DMS 273 treated with DMSO at 0.1 percent for 48 hours (cell line): ENCODE measurements at places on chromosomes 7 and 10.

GRCh38 chr7:110766864-110767263, 324.1 kb upstream of the LRRN3 start:
- no peak for DNase-seq

DNA sequence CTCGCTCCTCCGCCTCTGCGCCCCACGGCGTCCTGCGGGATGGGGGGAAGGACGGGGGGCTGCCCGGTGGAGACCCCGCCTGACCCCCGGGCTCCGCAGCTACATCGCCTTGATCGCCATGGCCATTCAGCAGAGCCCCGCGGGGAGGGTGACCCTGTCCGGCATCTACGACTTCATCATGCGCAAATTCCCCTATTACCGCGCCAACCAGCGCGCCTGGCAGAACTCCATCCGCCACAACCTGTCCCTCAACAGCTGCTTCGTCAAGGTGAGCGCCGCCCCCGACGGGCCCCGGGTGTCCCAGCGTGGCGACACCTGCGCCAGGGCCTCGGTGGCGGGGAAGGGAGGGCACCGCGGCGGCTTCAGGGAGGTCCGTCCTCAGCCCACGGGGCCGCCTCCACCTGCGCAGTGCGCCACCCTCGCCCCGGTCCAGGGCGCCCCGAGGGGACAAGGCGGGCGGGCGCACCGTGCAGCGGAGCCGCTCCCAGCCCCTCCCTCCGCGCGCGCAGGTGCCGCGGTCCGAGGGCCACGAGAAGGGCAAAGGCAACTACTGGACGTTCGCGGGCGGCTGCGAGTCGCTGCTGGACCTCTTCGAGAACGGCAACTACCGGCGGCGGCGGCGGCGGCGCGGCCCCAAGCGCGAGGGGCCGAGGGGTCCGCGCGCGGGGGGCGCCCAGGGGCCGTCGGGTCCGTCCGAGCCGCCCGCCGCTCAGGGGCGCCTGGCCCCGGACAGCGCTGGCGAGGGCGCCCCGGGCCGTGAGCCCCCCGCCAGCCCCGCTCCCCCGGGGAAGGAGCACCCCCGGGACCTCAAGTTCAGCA, 793 bp downstream of the FOXL3 start:
- DNase-seq: no peak

- no peak for DNase-seq
Observed at GRCh38 chr7:127382301-127383085, 10.0 kb downstream of the ZNF800 start.

GRCh38 chr10:3757638-3758490, 27.1 kb downstream of the KLF6 start:
- DNase-seq: no peak

DNA sequence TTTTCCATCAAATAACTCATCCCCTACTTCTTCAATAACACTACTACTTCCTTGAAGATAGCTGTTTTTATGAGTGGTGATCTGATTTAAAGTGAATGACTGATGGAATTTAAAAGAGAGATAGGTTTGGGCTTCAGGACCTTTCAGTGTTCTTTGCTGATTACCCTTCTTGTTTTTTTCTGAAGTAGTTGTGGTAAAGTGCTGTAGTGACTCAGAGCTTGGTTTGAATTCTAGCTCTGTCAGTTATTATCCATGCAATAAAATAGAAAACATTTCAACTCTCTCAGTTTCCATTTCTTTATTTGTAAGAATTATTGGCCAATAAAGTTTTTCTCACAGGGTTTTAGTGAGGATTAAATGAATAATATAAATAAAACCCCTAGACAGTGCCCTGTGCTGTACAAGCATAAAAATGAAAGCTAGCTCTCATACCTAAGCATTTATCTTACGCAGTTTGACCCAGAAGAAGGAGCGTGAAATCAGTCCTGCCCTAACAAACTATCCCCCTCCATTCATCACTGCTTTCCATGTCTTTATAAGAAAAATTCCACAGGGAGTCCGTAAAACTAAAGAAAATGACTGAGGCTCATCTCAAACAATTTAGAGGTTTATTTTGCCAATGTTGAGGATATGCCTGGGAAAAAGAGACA, 25.1 kb upstream of the AKAP9 start:
- DNase-seq: no peak

DNA sequence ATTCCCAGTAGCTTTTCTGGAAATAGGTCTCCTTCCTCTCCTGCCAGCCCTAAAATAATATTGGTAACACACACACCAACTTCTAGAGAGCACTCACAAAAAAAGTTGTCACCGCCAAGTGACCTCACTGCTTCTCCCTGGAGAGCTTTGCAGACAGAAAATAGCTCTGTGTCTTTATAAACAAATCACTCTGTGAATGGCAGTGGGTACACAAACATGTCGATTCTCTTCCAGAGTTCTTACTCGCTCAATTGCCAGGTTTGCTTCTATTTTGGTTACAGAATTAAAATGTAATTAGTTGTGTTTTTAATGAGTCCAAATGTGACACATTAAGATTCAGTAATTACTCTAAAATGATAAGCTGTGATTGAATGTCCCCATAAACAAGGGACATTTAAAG, 649.2 kb upstream of the C7orf33 start:
- DNase-seq: no peak

DNA sequence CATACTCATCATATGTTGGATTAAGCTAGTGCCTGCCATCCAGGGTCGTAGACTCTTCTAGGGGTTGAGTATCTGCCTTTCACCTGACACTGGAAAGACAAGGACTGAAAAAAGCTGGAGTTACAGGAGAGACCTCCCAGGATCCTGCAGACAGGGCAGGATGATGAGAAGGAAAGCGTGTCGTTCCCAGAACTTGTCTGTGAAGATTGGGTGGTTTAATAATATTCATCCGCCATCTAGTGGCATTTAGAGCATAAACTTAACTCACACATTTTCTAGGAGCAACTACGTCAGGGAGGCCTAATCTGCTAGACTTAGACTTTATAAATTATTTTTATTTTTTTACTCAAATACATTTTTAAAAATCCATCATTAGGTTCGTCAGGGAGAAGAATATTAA, 59.6 kb downstream of the ADRB1 start:
- peak; percentile 11 for DNase-seq

DNA sequence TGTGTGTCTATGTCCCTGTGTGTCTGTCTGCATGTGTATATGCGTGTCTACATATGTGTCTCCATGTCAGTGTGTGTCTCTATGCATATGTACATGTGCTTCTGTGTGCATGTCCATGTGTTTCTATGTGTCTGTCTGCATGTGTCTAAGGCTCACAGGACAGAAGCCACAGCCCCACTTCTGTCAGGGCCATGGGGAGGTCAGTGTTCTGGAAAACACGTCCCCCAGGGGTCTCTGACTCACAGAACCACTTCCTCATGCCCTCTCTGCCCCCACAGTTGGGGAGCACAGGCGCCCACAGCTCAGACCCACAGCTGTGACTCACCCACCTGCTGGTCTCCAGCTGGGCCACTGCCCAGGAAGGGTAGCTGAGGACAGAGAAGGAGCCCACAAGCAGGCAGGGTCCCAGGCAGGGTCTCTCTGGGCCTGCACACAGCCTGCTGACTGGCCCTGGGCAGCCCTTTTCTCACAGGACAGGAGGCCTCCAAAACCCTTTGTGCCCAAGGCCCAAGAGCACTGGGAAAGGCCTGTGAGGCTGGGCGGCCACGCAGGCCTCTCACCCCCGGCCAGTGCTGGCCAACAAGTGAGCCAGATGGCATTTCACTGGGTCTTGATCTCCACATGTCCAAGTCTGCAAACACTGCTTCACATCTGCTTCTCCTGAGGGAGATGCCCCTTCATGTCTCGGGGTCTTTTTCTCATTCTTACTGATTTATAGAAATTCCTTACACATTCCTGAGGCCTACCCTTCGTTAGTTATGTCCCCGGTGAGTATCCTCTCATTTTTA, 102.9 kb upstream of the FAM20C start:
- peak; percentile 15 for DNase-seq

- no peak for DNase-seq
Observed at GRCh38 chr7:152103691-152104090, 78.2 kb downstream of the GALNT11 start.
